NCI-H187 treated with DMSO at 0.1 percent for 48 hours (cell line): ENCODE measurements at places on chromosomes 5 and 9.

GRCh38 chr5:132754947-132755346 lies 7.7 kb downstream of the CCNI2 start:
- DNase-seq, result no peak

GRCh38 chr5:107554776-107555424 lies 115.8 kb downstream of the EFNA5 start:
- no peak for DNase-seq

GRCh38 chr5:158752656-158752973 lies 347.1 kb downstream of the EBF1 start:
- no peak for DNase-seq

- DNase-seq, result no peak
These were observed 35.1 kb downstream of the CDH10 start for GRCh38 chr5:24609706-24610105.

DNA sequence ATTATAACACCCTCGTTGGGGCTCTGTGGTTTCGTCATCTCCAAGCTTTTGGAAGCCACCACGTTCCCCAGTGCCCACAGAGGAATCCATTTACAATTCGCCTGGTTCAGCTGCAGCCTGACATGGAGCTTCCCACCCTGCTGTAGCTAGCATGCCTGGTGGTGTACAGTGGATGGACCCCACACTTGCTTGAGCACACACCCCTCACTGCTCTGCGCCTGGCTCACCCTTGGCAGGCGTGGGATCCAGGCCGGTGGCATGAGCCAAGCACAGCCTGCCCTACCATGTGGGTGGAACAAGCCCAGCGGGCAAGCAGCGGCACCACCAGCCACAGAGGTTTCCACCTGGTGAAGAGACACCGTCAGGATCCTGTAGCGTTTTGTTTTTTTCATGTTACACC lies 1045.7 kb upstream of the CDH9 start:
- DNase-seq, result no peak

DNA sequence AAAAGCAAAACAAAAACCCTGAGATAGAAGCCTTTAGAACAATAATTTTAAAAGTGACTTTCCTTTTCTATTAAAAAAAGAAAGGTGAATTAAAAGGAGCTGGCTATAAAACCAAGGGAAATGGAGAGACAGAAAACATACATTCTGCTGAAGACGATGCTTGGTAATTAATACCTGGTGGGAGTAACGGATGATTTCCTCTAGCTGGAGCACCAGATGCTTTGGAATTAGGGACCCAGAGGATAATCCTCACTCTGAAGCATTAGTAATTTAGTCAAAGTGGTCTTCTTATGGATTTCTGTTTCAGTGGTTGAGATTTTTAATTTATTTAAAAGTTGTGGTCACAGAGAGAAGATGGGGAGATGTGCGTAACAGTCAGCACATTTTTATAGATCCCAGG lies 982.5 kb downstream of the TLE4 start:
- DNase-seq, result no peak
